AG09309 (cell line): ENCODE measurements at places on chromosomes 7 and 10.

DNA sequence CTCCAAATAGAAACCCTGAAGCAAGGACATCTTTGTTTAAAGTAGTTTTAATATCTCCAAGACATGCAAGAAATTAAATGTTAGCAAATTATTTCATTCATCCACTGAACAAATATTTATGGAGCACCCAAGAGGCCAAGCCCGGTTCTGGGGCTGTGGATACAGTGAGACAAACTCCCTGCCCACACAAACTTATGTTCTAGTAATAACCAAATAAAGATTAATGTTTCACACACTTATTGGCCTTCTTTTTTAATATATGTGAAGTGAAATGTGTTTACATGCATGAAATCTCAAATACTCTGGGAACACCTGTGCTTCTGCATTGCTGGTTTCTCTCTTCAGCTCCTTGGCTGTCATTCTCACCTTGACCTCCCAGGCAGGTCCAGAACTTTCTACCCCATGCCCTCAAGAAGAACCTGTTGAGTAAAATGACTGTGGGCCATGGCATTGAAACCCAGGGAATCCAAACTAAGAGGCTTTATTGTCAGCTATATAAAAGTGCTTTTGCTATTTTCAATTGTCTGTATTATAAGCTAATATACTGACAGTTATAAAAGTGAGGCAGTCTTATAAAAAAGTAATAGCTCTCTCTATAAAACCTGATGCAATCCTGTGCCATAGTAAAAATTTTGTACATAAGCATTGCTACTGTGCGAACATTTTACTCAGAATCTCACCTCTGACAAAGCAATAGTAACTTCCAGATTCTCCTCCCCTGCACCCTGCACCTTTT lies 43.7 kb downstream of the SVIL start:
- no peak for DNase-seq

DNA sequence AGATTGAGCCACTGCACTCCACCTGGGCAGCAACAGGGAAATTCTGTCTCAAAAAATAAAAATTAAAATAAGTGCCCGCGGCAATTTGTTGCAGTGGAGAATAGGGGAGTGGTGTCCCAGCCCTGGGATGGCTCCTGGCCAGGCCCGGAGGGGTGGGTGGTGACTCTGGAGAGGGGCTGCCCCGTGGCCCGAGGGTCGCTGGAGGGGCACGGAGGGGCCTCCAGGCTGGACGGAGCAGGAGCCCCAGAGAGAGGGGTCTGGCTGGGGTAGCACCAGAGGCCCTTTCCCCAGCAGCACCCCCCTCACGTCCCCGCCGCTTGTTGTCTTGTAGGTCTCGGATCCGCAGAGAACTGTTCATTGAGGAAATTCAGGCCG lies 38.6 kb upstream of the SH2B2 start:
- no peak for DNase-seq

DNA sequence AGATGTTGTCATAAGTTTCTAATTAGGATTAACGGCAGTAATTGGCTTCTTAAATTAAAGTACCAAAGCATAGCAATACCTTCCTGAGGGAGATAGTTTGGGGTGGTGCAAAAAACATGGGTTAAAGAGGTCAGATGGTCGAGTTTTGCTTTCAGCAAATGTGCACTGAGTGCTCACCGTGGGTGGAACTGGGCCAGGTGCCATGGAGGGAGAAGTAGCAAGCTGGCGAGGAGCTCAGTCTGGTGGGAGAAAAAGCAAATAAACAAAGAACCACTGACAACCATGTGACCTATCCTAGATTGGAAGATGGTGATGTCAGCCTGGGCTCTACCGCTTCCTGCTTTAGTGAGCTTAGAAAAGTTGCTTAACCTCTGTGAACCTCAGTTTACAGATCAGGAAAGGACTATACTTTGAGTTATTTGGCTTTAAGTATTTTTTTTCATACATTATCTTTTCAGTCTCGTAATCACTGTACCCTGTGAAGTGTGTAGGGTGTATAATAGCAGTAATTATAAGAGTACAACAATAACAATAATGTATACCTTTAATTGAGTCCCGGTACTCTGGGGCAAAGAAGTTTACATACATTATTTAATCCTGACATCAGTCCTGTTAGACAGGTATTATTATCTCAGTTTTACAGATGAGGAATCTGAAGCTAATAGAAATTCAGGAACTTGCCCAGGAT lies 69.0 kb upstream of the PDCD4 start:
- peak; percentile 43 for DNase-seq

DNA sequence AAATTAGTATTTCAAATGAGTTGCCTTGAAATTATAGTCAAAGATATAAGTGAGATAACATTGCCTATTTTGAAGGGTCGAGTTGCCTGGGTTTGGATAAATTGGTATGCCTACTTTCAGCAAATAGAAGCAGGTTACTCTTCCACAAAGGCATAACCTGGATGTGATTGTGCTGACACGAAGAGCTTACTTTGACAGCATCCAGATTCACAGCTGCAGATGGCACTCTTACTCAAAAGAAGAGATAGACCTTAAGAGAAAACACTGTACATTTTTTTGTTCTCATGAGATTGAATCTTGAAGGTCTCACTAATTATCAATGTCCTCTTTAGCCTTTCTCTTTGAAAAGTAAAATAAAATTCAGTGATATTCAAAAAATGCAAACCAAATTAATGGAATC lies 1338.7 kb downstream of the REEP3 start:
- DNase-seq: no peak

DNA sequence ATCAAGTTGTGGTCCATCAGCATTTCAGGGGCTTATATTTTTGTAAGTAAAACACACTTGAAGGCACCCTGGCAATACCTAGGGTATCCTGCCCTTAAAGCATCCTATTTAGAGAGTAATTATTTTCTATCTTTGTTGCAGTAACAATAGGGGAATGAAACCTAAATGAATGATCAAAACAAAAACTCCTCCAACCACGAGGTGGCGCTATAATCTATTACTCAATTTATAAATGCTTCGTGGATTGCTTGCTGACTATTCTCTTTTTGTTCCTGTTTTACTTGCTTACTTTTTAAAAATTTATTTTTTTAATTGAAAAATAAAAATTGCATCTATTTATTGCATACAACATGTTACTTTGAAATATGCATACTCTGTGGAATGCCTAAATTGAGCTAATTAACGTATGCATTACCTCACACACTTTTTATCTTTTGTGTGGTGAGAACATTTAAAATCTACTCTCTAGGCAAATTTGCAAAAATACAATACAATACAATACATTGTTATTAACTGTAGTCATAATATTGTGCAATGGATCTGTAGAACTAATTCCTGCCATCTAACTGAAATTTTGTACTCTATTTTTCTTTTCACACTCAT lies 147.7 kb upstream of the BMPER start:
- no peak for DNase-seq

DNA sequence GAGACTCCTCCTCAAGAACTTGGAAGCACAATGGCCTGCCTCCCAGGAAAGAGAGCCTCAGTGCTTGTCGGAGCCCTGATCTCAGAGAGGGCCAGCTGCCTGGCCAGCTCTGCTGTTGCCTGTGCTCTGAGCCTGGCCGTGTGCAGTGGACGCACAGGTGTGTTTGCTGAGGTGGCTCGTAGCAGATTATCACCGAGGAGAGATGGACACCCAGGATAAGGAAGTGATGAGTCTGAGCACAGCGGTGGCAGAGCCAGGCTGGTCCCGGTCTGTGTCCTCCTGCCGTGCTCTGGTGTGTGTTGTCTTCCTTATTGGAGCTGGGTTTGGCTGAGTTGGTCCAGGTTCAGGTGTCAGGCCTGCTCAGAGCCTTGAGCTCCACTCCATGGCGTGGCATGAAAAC lies 208.5 kb downstream of the EBF3 start:
- DNase-seq: no peak

GRCh38 chr7:351256-351655 lies 61.3 kb downstream of the FOXL3 start:
- DNase-seq: no peak

DNA sequence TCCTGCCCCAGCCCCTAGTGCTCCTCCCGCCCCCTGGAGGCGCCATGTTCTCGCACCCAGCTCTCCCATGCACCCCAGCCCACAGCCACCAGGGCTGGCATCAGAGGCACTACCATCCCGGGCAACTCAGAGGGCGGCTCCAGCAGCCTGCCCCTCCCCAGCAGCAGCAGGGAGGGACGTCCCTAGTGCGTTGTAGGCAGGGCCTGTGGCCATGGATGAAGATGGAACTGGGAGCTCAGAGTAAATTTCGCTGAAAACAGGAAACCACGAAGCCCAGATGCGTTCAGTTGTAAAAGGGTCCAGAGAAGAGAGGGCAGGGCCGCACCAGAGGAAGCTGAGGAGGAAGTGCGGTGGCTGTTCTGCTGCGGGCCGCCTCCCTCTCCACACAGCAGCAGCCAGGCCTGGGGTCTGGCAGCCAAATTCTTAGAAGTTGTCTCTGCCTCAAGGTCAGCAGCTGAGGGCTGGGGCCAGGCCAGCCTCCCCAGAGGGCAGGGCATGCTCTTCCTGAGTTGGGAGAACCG lies 24.6 kb downstream of the VSIR start:
- DNase-seq: no peak

- DNase-seq: peak; percentile 70
Observed at GRCh38 chr7:114047889-114048288, 129.1 kb upstream of the PPP1R3A start.

DNA sequence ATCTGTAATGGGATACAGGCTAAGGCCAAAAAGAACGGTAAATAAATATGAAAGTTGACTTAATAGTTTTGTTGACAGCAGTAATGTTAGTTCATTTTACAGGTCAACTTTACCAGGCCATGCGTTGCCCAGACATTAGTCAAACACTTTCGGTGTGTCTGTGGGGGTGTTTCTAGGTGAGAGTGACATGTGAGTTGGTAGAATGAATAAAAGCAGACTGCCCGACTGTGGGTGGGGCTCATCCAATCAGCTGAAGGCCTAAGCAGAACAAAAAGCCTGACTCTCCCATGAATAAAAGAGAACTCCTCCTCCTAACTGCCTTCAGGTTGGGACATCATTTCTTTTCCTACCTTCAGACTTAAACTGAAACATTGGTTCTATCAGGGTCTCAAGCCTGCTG lies 132.3 kb downstream of the MTPAP start:
- no peak for DNase-seq

DNA sequence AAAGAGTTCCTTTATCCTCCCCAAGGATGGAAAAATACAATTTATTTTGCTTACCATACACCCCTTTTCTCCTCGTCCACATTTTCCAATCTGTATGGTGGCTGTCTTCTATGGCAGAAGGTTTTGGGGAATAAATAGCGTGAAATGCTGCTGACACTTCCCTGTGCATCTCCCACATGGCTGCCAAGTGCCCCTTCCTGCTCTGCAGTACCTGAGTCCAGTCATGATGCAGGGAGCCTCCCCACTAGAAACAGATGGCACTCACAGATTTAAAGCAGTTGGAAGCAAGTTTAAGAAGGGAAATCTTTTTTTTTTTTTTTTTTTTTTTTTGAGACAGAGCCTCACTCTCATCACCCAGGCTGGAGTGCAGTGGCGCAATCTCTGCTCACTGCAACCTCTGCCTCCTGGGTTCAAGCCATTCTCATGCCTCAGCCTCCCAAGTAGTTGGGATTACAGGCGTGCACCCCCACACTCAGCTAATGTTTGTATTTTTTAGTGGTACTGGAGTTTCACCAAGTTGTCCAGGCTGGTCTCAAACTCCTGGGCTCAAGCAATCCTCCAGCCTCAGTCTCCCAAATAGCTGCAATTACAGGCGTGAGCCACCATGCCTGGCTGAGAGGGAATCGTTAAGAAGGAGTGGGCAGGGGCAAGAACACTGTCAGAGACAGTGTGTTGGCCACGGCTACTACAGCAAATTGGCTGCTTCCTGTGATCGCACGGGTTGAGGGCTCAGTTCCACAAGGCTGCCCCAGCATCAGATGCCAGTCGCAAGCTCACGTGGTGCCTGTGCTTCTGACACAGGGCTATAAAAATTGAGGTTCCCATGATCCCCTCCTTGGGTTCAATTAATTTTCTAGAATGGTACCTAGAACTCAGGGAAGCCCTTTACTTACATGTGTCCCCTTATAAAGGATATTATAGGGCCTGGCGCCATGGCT lies 5.3 kb upstream of the PILRA start:
- no peak for DNase-seq

- DNase-seq: no peak
Observed at GRCh38 chr10:72252972-72253371, 20.8 kb upstream of the DDIT4 start.

DNA sequence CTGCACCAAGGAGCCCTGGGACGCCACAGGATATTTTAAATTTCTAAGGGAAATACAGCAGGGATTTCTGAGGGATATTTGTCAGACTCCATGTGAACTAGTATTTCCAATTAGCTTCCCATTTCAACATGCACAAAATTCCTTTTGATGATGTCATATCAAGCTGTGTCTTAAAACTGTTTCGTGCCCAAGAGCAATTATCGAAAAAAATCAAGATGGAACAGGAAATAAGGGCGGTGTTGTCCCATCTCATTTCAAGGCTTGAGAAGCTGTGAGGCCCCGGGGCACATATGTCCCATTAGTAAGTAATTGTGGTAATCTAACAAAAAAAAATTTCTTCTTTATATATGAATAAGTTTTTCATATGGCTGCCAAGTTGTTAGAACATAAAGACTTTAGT lies 47.4 kb downstream of the PPP1R17 start:
- DNase-seq: peak; percentile 8

GRCh38 chr10:104256335-104256961 lies 1.8 kb downstream of the GSTO1 start:
- no peak for DNase-seq

- DNase-seq: no peak
Observed at GRCh38 chr10:133019191-133019590, 68.5 kb upstream of the ADGRA1 start.

DNA sequence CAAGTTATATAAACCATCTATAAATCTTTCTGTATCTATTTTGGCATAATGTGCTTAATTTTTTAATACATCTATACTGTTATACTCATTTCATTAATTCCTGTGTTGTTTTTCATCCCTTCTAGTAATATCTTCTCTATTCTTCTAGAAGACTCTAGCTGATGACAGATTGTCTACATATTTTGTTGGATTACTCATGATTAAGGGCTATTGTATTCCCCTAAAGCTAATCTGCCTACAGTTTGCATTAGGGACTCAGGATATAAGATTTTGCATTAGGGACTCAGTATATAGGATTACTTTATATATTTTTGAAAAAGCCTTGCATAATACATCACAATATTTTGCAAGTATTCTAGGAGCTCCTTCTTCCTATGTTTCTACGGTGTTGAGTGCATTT lies 8.3 kb upstream of the SEMA3A start:
- DNase-seq: no peak

- no peak for DNase-seq
Observed at GRCh38 chr7:27941522-27941921, 201.6 kb downstream of the TAX1BP1 start.

DNA sequence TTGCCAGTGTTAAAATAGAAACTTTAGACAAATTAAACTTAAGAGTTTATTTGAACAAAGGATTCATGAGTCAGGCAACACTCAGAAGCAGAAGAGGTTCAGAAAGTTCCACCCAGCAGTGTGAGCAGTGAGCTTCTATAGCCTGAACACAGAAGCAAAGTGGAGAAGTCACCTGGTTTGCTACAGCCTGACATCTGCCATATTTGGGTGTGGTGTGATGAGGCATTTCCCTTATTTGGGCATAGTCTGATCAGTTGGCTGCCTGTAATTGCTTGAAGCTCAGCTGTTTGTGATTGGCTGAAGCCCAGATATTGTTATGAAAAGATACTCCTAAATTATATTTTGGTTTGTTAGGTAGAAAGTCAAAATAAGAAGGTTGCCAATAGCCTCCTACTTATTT lies 39.1 kb downstream of the VWC2 start:
- no peak for DNase-seq
